Uterus (tissue), 4 donors: ENCODE measurements at places on chromosomes 6 and 20. TPM values are rescaled to one million over a fixed set of nuclear protein-coding genes. Genes with fewer than 3 reads are reported as not detected.

Gene NMBR
- not detected for total RNA-seq

Gene SLC22A2
- not detected for total RNA-seq

Gene SLCO4A1
- total RNA-seq: 1.8 TPM

Gene MAP3K5
- total RNA-seq: 9.5 TPM

Gene RAB44
- not detected for total RNA-seq

Gene SLC13A3
- total RNA-seq: under 0.01 TPM

Gene MACROD2
- total RNA-seq: 2.1 TPM

Gene PDRG1
- 8.7 TPM for total RNA-seq

Gene PRDM13
- not detected for total RNA-seq

Gene SCUBE3
- total RNA-seq: not detected

Gene LY86
- total RNA-seq: not detected

Gene KIF16B
- 20.6 TPM for total RNA-seq

Gene ECHDC1
- 10.2 TPM for total RNA-seq

Gene BMP7
- total RNA-seq: under 0.01 TPM

Gene NR2E1
- not detected for total RNA-seq

Gene RALY
- total RNA-seq: 23.2 TPM
